ENCODE measurements at places on chromosomes 1 and 21.

GRCh38 chr1:86718786-86719185, 14.4 kb downstream of the SH3GLB1 start:
- no peak for DNase-seq

- DNase-seq = no peak
Measured at GRCh38 chr1:180842491-180843275, 70.0 kb upstream of the KIAA1614 start.

DNA sequence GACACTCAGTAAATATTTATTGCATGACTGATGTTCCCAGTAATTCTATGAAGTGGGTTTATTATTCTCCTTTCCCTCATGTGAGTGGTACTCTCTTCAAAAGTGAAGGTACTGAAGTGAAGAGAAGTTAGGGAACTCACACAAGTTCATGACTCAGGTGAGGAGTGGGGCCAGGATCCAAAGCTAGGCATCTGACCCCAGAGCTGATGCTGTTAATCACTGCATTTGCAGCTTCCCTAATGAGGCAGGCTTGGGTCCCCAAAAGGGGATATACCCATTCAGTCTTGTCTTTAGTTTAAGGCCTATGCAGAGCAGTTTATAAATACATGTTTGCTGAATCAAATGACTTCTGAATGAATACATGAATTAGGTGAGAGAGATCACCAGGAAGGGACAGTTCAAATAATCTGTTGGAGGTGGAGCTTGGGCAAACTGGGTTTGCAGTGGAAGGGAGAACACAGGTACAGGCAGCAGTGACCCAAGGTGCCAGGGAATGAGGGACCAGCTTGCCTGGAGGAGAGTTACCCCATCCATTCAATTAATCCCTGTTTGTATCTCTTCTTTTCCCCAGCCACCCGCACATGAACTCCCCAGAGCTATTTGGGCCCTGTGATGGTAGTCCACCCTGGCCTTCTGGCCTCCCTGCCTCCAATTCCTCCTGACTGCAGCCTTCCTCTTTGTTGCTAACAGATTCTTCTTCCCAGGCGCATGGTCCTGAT, 2.0 kb downstream of the CD58 start:
- no peak for DNase-seq

- peak; percentile 6 for DNase-seq
Measured at GRCh38 chr1:91651661-91652071, 151.0 kb downstream of the CDC7 start.

- DNase-seq = no peak
Measured at GRCh38 chr1:107555578-107555977, 409.4 kb downstream of the VAV3 start.

- DNase-seq = no peak
Measured at GRCh38 chr21:42845296-42845965, 33.9 kb downstream of the WDR4 start.

GRCh38 chr1:15157524-15158399, 4.2 kb downstream of the TMEM51 start:
- no peak for DNase-seq
